ENCODE measurements at places on chromosomes 1 and 21.

DNA sequence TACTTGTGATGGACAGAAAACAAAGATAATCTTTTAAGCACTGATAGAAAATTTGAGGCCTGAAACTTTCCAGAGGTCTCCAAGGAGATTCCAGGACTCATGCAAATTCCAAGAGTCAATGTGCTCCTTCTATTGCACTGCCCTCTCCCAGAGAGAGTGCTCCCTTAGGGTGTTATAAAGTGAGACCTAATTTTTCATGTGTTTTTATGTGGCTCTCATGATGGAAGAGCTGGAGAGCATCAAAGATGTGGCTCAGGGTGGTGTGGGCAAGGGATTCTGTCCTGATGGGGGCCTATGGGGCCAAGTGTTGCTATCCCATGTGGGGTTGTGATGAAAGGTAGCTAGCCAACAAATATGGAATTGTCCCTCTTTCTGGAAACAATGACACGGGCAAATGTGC lies 101.3 kb downstream of the PRRX1 start:
- DNase-seq = no peak

- no peak for DNase-seq
Measured at GRCh38 chr1:201094832-201095231, 17.4 kb downstream of the CACNA1S start.

DNA sequence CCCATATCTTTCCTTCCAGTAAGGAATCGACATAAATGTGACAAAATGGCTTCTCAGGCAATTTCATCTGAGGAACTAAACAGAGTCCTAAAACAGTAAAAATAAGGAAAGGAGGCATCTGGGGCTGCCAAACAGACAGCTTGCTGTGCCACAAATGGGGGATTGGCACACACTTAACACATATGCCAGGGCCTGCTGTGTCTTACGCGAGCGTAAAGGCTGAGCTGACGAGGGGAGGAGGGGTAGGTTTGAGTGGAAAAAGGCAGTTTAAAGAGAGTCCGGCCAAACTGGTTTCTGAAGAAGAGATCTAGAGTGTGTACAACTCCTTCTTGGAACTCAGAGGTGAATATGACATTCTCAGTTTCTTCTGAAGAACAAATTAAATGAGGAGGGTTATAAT lies 244.1 kb upstream of the MAP1LC3C start:
- no peak for DNase-seq

- no peak for DNase-seq
Measured at GRCh38 chr1:174953285-174954072, 46.3 kb upstream of the CACYBP start.

DNA sequence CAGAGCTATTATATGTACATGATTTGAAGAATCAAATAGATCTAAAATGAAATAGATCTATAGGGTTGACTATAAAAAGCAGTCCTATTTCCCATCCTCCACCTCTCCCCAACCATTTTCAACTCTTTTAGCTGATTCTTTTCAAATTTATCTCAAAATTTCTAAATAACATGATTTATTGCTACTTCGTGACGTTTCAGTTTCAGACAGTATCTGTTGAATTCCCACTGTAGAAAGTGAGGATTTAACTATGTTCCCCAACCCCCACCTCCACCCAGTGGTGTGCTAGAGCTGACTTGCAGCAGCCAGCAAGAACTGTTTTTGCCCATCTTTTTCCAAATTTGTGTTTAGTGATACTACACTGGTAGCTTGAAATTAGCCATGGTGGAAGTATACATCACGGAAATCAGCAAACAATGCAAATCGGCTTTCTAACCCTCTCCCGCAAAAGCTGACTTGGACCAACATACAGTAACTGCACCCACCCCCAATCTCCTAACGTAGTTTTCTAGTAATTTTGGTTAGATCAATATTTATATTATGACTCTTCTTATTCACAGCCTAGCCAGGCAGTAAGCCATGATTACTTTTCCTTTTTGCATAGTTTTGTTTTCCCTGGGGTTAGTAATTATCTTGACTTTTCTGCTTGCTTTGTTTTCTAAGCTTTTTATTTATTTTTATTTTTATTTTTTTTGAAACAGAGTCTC lies 10.9 kb downstream of the SEMA4A start:
- no peak for DNase-seq

DNA sequence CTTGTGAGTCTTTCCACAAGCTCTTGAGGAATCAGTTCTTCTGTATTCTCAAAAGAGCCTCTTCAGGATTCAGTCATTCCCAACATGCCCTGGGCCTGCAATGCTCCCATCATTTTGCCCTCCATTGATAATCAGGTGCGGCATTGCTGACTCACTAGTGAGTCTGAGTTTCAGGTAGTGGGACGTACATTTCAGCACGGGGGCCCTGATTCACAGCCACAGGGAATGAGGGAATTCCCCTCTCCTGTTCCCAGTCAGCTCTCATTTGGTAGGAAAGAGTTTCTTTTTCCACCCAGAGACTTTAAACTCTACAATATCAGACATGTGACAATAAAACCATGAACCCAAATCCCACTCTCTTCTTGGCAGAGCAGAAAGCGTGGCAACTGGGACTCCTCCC lies 3.7 kb upstream of the IRF6 start:
- peak; percentile 68 for DNase-seq
